ENCODE measurements at places on chromosomes 5 and 9. TPM values are rescaled to one million over a fixed set of nuclear protein-coding genes. Genes with fewer than 3 reads are reported as not detected.
A peak's percentile ranks its signal among the peaks of the same experiment; 100 is the strongest.

Gene ANKRD34B
- not detected for total RNA-seq

- H3K36me3 ChIP-seq: no peaks in the 10 kb centered on the region
- H3K27me3 ChIP-seq: no peaks in the 10 kb centered on the region
- H3K4me1 ChIP-seq: no peaks in the 10 kb centered on the region
- no peak overlapping the region for H3K27ac ChIP-seq
Measured at GRCh38 chr9:135252980-135253304, 165.5 kb downstream of the OLFM1 start.

Gene HAPLN1
- total RNA-seq: 2.0 TPM

Gene GALT
- 67.7 TPM for total RNA-seq

DNA sequence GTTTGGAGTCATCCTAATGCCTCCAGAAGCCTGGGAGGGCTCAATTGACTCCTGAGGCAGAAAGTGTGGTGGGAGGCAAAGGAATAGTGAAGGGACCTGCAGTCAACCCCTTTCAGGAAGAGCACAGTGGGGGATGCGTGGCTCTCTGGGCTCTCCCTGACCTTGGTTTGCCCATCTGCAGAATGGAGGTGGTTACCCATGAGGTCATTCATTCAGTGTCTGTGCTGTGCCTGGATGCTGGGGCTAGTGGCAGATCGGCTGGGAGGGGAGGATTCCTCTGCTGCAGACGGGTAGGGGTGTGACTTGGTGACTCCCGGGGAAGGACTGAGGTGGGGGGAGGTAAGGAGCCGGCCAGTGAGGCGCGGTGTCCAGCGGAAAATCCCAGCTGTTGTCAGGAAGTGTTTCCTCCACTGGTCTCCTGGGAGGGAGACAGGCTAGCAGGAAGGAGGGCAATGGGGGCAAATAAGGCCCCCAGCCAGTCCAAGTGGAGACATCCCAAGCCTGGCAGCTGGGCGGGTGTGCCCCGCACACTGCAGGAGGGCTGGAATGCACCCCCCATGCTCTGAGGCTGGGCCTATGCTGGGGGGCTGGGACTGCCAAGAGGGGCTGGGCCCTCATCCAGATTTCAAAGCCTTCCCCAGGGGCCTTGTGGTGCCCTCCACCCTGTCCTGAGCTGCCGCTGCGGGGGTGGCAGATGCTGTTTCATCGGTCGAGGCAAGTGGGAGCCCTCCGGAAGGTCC is 10.9 kb downstream of the CXXC5 start:
- no peaks in the 10 kb centered on the region for H3K27me3 ChIP-seq
- H3K27ac ChIP-seq: peak overlapping the region; percentile 95
- peaks cover 90% of the 10 kb centered on the region for H3K4me1 ChIP-seq
- H3K36me3 ChIP-seq: no peaks in the 10 kb centered on the region
- no peak for DNase-seq

- peaks cover 26% of the 10 kb centered on the region for H3K4me1 ChIP-seq
- peak overlapping the region; percentile 75 for H3K27ac ChIP-seq
- no peak for DNase-seq
- H3K4me3 ChIP-seq: peak overlapping the region; percentile 88
- H3K27me3 ChIP-seq: no peaks in the 10 kb centered on the region
- peaks cover 27% of the 10 kb centered on the region for H3K36me3 ChIP-seq
Measured at GRCh38 chr5:74767579-74767913, 497 bp downstream of the NSA2 start.

DNA sequence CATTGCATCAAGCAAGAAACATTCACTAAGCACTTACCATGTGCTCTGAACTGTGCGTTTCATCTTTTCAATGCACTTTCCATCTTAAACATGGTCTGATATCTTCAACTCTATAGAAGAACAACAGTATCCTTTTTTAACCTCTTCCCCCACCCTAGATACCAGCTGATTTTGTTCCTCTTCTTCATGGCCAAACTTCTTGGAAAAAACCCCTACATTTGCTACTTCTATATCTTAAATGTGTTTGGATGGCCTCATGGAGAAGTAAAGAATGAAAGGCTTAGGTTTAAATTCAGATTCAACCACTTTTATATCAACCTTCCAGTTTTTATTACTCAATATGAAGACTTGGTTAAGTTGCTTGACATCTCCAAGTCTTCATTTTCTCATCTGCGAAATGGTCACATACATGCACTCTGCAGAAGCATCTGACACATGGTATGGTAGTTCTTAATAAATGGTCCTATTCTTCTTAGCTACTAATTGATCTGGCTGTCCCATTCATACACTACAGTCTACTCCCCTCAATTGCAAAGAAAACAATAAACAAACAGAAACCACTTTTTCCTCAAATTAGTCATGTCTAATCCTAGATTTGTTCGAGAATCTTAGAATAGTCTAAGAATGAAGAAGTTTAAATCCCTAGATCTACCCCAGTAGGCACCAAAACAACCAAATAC is 59.4 kb downstream of the FYB1 start:
- H3K27ac ChIP-seq: no peak overlapping the region
- no peak overlapping the region for H3K4me3 ChIP-seq
- H3K4me1 ChIP-seq: no peaks in the 10 kb centered on the region
- DNase-seq: no peak
- no peaks in the 10 kb centered on the region for H3K27me3 ChIP-seq

Gene SPATA24
- total RNA-seq: 1.2 TPM

Gene GRIA1
- 12.4 TPM for total RNA-seq

GRCh38 chr5:173831196-173831914 is 56.8 kb upstream of the CPEB4 start:
- no peaks in the 10 kb centered on the region for H3K36me3 ChIP-seq
- H3K27ac ChIP-seq: no peak overlapping the region
- H3K4me3 ChIP-seq: no peak overlapping the region
- peaks cover 5% of the 10 kb centered on the region for H3K4me1 ChIP-seq

DNA sequence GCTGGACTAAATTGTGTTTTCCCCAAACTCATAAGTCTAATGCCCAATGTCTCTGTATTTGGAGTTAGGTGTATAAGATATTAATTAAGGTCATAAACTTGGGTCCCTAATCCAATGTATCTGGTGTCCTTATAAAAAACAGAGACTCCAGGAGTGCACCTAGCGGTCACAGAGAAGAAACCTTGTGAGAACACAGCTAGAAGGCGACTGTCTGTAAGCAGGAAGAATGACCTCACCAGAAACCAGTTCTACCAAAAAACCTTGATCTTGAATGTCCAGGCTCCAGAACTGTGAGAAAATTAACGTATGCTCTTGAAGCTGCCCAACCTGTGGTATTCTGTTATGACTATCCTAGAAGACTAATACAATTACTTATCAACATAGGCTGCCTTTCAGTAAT is 591.7 kb upstream of the PTPRD start:
- no peak overlapping the region for H3K27ac ChIP-seq
- no peaks in the 10 kb centered on the region for H3K4me1 ChIP-seq
- no peaks in the 10 kb centered on the region for H3K27me3 ChIP-seq
- no peak for DNase-seq
- H3K4me3 ChIP-seq: no peak overlapping the region
